ENCODE measurements at places on chromosomes 3 and 15.

GRCh38 chr15:64862408-64862807 lies 20.7 kb downstream of the PLEKHO2 start:
- no peak for DNase-seq

- DNase-seq, result no peak
Observed at GRCh38 chr3:64157150-64158035, 67.9 kb downstream of the PRICKLE2 start.

GRCh38 chr3:130748981-130749380 lies 2.4 kb upstream of the PIK3R4 start:
- DNase-seq, result no peak

DNA sequence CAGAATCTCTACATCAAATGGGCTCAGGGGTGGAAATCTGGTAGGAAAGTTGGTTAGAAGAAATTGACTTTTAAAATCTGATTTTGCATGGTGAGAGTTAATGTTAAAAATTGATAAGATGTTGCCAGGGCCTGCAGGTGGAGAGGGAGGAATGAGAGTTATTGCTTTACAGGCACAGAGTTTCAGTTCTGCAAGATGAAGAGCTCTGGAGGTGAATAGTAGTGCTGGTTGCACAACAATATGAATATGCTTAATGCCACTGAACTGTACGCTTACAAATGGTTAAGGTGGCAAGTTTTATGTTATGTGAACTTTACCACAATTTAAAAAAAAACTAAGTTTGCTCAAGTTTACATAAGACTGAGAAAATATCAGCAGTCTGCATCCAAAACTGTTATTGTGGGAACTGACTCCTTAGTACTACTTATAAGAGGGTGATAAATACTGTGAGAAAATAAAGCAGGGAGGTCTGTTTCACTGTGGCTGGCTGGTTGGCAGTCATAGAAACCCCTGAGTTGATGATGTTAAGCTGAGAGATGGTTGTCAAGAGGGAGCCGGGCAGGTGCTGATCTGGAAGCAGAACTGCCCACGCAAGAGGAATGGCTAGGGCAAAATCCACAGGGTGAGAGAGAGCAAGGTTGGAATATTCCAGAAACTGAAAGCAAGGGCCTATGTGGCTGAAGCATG lies 144.9 kb downstream of the EDEM1 start:
- no peak for DNase-seq

DNA sequence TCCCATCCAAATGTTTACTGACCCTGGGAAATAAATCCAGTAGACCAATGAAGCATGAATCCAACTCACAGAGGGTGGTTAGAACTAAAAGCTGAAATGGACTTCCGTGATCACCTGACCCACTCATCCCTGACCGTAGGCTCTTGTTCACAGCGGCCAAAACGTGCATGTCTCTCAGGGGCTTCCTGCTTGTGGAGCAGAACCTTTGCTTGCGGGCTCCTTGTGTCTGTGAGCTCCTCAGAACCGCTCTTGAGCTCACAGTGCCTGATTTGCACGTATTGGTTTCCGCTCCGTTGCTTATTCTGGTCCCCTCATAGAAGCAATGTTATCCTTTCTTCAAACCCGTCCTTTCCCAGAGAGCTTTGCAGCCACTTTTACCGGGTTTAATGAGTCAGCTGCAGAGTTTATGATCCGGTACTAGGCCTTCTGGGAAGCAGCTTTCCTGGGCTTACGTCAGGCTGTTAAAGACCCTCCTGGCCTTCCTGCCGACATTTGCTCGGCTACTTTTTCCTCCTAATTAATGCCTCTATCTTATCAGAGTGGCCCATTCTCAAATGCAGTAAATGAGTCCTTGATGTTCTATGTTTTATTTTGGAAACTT lies 35.4 kb downstream of the LIPC start:
- no peak for DNase-seq

DNA sequence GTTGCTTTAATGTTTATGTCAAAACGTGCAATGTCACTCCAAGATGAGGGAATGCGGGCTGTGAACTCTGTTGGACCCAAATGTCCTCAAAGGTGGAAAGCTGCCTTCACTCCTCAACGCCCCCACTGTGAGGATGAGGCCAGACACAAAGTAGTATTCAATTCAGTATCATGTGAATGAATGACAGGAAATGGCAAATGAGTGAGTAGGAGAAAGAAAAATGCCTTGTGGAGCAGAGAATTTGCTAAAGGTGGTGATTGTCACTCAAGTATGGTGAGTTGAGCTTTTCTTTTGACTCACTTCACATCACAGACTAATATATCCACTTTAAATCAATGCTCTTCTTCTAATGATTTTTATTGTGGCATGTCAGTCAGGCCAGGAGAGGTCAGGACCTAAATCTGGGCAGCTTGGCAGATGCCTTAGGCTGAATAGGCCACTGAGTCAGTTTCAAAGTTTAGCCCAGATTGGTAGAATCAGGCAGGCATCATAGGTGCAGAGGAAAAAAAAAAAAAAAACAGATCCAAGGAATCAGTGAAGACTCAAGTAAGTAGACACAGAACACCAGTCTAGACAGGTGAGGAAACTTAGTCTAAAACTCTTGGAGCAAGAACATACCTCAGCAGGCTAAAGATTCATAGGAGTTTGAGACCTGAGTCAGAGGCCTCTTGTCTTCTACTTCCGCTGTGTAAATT lies 71.0 kb upstream of the ZBED2 start:
- DNase-seq, result no peak

DNA sequence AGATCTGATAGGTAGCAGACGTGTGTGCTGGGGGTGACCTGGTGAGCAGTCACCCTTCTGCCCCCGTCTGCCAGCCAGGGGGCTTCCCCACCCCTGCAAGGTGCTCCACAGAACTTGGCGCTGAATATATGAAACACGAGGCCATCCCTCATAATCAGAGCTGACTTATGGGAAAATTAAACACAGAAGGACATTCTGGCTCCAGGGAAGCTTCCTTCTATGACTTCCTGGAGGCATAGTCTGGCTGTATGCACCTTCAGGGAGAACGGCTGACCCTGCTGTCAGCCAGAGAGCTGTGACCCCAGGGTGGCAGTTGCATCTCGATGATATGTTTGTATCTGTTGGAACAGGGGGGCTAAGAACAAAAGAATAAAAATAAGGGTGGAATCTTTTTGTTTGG lies 26.6 kb upstream of the MRPS22 start:
- DNase-seq, result no peak

GRCh38 chr3:2513986-2514385 lies 415.3 kb downstream of the CNTN4 start:
- DNase-seq, result no peak

- DNase-seq, result no peak
Observed at GRCh38 chr3:47355010-47355409, 25.8 kb upstream of the PTPN23 start.

- no peak for DNase-seq
Observed at GRCh38 chr15:32889214-32889613, 171.4 kb downstream of the GREM1 start.

GRCh38 chr3:197174927-197175326 lies 123.5 kb downstream of the DLG1 start:
- no peak for DNase-seq

DNA sequence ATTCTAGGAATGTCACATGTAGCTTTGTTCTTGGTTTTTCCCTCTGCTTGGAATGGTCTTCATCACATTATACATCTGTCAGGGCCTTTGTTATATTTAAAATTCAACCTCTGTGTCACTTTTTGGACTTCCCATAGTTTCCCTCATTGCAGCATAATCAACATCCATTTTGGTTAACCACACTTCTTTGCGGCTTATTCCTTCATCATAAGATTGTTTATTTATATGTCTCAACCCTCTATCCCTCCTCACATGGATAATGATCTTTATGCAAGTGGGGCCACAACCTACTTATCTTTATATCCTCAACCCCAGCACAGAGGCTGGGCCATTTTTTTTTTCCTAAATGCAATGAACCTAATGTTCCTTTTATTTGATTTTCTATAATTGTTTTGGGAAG lies 260.0 kb upstream of the THBS1 start:
- no peak for DNase-seq

- no peak for DNase-seq
Observed at GRCh38 chr3:176946202-176946601, 251.1 kb downstream of the TBL1XR1 start.

GRCh38 chr3:108441518-108441917 lies 68.9 kb downstream of the MYH15 start:
- no peak for DNase-seq

- no peak for DNase-seq
Observed at GRCh38 chr15:29569533-29570092, 252.7 kb downstream of the TJP1 start.

DNA sequence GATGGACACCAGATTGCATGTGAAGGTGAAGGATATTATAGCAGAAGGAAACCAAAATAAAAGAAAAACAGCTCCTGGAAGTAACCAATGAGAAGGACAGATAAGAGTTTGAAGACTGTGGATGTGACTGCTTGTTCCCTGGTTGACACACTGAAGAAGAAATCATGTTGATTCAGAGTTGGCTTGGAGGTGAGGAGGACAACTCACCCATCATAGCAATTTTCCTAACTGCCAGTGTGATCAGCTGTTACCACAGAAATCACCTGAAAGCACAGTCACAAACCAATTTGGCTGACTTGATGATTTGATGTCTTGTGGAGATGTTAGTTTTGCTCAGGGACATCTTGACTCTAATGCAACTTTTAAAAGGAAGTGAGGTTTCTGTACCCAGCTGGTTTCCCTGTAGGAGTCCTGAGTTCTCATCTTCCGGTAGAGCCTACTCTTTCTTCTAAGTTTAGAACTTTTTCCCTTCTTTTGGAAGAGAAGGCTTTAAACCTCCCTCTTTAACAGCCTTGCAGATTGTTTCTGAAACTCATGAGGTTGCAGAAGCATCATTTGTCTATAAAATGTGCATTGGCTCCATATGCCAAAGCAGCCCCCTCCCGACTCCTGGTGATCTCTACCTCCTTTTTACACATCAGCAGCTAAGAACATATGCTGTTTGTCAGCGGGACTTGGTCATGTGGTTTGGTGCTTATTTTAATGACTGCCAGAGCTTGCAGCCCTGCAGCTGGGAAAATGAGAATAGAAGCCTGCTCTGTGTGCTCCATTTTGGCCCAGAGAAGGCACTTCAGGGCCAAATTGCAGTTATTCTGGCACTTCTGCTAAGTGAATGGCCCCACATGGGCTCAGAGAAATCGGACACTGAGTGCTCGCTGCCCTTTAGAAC lies 10.3 kb downstream of the ATG7 start:
- no peak for DNase-seq

- DNase-seq, result no peak
Observed at GRCh38 chr3:121817753-121818152, 17.1 kb downstream of the IQCB1 start.

DNA sequence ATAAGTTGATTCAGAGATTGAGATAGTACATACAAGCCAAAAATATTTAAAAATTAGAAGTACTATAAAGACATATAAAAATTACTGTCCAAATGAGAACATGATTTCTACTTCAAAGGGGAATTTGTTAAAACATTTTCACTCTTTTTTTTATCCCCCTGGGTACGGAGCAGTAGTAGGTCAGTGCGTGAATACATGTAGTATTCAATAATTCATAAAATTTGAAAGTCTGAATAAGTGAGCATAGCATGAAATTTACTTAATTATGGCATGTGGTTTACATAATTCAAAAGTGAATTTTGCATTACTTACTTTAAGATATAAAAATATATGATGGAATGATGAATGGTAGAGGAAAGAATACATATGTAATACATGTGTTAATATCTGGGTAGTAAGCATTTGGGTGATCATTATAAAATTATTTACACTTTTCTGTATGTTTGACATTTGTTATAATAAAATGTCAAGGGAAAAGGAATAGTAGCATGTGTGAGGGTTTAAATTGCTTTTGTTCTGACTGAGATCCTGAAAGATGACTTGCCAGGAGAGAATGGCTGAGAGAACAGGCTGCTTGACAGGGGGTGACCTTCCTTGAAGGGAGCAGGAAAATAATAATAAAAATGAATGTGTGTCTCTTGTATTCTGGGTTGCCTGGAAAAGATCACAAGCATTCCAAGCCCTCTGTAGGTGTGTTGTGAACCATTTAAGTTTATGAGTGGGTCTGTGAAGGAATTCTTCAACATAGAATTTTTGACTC lies 1178.8 kb downstream of the ZPLD1 start:
- no peak for DNase-seq

GRCh38 chr3:55951388-55951787 lies 464.3 kb upstream of the WNT5A start:
- DNase-seq, result no peak

GRCh38 chr3:76879959-76880358 lies 159.9 kb upstream of the ROBO2 start:
- DNase-seq, result no peak

- DNase-seq, result no peak
Observed at GRCh38 chr15:40226736-40227135, 12.1 kb upstream of the PAK6 start.

- peak; percentile 83 for DNase-seq
Observed at GRCh38 chr3:56467108-56467507, 1.2 kb downstream of the ERC2 start.

All from NCI-H1105 (cell line).